ENCODE measurements at places on chromosomes 16 and 17.

DNA sequence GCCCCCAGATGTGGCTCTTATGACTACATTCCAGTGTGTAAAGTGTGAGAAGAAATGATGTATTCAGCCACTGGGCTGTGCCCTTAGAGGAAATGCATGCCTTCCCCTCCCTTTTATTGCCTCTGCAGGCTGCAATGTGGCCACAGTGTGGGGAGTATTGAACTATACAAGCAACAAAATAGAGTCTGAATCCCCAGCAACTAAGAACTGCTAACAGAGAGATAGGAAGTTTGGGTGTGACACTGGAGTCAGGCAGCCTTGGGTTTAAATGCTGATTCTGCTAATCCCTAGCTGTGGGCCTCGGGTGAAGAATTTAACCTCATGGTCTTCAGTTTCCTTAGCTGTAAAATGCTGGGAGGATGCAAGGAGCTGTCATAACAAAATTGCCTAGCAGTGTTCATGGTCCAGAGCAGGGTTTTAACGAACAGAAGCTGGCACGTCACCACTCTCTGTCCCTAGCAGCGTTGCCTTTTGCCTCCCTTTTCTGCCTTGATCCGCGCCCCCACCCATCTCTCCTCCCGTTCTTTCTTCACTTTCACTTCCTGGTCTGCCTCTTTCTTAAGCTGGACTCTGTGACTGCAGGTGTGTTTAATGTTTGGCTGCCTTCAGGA lies 50.3 kb downstream of the KPNA2 start:
- DNase-seq = no peak

- DNase-seq = no peak
These were observed 4.7 kb upstream of the NSMCE1 start for GRCh38 chr16:27273330-27273669.

DNA sequence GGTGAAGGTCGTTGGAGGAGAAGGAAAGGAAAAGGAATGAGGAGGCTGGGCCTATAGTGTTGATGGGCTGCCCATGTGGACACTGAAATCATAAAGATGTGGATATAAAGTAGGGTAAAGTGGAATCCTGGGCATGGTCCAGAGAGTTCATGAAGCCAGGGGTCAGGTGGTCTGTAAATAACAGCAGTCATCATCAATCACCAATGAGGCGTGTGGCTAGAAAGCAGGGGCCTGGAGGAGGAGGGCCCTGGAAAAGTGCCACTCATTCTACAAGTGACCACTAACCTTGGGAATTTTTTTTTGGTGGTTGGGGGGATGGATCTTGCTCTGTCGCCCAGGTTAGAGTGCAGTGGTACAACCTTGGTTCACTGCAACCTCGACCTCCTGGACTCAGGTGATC lies 115.3 kb upstream of the NOL11 start:
- DNase-seq = no peak

GRCh38 chr17:1624650-1625049 lies 4.0 kb downstream of the SLC43A2 start:
- no peak for DNase-seq

GRCh38 chr17:70344386-70345060 lies 175.2 kb downstream of the KCNJ2 start:
- DNase-seq = no peak

DNA sequence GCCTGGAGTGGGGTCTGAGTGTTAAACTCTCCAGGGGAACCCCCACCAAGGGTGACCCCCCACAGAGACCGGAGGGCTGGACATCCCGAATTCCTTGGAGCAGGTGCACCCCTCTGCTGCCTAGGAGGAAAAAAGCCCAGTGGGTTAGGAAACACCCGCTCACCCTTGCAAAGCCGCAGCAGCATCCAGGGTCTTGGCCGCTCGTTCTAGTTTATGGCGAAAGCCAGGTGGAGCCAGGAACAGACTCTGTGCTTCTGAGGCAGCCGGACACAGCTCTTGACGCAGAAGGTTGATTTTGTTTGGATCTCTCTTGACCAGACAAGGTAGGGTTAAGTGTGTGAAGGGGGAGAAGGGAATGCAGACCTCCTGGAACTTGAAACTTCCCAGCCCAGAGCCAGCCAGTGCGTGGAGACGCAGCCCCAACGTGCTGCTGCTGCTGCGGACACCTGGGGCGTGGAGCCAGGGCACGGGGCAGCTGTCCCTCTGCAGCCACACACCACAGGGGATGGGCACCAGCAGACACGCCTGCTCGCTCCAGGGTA lies 154.5 kb downstream of the LAT start:
- DNase-seq = no peak

DNA sequence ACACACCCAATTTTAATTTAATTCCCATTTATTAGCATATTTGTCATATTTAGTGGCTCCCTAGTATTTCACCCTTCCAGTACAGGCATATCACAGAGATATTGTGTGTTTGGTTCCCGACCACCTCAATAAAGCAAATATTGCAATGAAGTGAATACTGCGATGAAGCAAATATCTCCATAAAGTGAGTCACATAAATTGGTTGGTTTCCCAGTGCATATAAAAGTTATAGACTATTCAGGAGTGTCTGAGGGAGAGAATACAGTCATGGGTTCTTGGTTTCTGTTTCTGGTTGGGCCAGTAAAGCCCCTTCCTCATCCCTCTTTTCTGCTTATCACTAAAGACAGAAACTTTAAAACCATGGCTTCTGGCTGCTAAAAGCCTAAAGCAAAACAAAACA lies 295.4 kb upstream of the AXIN2 start:
- no peak for DNase-seq

GRCh38 chr16:4661661-4662060 lies 31.7 kb upstream of the NUDT16L1 start:
- DNase-seq = no peak

DNA sequence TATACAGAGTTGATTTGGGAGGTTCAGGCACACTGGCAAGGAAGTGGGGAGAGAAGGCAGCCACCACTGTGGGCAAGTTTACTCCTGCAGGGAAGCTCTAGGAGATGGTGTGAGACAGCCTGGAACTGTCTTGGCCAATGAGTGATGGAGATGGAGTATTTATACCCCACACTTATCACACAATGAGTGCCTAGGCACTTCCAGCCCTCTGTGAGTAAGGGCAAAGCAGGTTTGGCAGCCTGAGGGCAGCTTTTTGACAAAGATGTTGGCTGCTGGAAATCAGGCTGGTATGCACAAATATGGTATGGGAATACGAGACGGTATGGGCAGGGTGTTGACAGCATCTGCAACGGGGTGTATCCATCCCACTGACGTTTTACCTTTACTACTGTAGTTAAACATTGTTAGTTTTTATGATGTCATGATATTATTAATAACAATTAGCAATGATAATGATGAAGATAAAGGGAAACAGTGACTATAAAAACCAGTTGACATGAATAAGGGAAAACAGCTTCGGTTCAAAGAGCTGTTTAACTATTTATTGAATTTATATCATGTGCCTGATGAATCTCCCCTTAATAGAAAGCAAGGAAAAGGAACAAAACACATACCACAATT lies 149.9 kb downstream of the CDK5R1 start:
- DNase-seq = no peak

DNA sequence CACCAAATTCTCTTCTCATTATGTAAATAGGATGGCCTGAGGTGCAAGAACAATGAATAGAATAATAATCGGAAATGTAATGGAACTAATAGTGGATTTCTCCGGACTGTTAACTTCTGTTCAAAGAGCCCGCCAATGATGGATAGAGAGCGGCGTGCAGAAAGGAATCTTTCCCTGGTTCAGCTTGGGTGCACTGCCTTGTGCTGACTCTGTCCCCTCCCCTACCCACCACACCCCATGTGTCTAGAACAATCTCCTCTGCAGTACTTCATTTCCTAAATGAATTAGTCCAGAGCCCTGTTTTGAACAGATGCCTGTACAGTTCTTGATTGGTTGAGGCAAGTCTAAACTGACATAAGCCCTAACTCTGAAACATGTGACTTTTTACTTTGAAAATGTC lies 125.4 kb downstream of the CDH13 start:
- DNase-seq = no peak

- DNase-seq = no peak
These were observed 2.4 kb downstream of the VEZF1 start for GRCh38 chr17:57985675-57985974.

DNA sequence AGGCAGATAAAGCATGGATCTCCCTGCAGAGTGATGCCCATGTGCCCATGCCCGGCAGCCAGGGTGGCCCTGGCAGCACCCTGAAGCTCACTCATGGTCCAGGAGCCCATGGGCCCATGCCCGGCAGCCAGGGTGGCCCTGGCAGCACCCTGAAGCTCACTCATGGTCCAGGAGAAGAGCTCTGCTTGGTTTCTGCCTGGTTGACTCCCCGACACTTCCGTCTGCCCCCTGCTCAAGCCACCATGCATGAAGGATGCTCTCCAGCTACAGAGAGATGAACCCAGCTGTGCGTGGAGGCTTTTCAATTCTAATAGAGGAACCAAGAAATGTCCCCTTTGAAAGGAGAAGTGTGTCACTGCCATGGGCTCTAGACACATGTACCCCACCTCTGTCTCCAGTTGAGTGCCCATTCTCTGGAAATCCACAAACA lies 8.7 kb downstream of the CCL17 start:
- no peak for DNase-seq

GRCh38 chr17:66850692-66851091 lies 15.8 kb downstream of the CACNG5 start:
- no peak for DNase-seq

DNA sequence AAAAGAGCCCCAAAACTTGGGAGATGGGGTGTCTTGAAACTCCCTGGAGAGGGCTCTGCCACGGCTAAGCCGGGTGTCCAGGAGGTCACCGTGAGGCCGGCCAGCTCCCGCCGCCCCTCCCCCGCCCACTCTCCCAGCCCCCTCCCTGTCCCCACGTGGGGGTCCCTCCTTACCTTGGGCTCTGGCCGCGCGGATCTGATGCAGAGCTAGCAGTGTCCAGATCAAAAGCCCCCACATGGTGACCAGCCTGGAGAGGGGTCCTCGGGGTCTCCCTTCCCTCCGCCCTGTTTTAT lies 447 bp downstream of the SDK2 start:
- no peak for DNase-seq

- DNase-seq = no peak
These were observed 90.4 kb downstream of the IRF8 start for GRCh38 chr16:85989376-85989775.

DNA sequence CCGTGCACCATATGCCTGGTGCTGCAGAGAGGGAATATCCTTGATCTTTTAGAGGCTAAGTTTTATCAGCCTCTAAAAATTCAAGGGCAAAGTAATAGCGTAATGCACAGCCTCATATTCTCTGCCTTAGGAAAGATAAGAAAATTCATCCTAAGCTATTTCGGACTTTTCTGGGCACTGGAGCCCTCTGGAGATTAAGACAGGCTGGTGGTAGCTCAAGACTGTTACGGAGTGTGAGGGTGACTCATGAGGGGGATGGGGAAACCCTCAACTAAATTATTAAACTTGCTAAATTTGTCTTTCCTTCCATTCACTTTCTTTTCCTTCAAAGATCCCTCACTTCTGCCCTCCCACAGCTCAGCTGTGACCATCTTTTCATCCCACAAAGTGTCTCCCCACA lies 73.3 kb downstream of the RPH3AL start:
- no peak for DNase-seq

- DNase-seq = no peak
These were observed 7.9 kb upstream of the TMIGD1 start for GRCh38 chr17:30341703-30342249.

DNA sequence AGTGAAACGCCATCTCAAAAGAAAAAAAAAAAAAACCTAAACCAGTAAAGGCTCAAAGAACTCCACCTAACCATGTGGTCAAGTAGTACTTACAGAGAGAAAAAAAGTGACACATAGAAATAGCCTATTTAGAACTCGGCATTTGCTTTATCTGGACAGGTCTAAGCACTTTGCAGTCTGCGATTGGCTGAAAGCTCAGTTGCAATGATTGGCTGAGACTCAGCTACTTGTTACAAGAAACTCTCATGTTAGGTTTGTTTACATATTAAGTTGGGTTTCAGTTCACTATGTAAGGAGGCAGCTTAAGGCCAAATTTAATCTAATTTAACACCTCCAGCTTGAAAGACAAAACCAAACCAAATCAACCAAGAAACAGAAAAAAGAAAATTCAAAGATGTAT lies 19.1 kb downstream of the ABCC3 start:
- DNase-seq = no peak

DNA sequence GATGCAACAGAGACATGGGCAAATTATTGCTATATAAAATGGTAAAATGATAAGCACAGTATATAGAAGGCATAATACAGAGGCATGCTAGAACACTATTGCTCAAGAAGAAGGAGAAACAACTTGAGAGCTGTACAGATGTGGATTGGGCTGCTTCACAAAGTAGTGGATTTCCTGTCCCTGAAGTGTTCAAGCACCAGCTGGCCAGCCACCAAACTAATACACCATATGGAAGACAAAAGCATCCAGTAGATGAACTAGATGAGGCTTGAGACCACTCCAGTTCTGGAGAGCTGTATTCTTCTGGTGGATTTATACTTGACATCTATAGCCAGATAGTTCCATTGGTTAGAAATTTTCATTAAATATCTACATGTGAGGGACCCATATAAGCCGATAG lies 134.1 kb upstream of the GNAO1 start:
- DNase-seq = no peak

DNA sequence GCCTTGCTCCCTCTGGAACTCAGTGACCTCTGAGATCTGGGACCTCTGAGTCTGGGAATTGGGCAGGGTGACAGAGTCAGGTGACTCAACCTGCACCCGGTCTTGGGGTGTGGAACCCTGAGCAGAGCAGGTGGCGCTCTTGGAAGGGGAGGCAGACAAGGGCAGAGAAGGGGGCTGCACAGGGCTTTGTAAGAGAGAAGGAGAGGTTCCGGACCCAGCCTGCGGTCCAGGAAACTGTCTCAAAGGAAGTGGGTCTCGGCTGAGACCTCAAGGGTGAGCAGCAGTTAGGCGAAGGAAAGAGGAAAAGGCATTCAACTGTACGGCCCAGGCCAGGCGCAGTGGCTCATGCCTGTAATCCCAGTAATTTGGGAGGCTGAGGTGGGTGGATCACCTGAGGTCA lies 10.0 kb upstream of the RIPOR1 start:
- no peak for DNase-seq

DNA sequence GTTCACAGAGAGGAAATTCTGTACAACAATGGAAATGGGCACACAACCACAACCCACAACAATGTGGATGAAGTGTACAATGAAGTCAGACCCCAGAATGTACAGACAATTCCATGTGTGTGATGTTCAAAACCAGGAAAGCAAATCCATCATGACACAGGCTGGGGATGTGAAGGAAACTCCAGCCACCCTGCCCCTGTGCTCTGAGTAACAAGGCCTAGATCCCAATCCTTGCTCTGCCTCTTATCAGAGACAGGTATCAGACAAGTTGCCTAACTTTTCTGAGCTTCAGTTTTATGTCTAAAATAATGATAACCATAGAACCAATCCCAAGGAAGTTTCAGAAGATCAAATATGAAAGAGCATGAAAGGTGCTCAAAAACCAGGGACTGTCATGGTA lies 1.8 kb upstream of the C16orf95 start:
- no peak for DNase-seq

GRCh38 chr17:5794385-5794784 lies 210.1 kb upstream of the NLRP1 start:
- DNase-seq = no peak

GRCh38 chr16:85396879-85397871 lies 215.9 kb upstream of the GSE1 start:
- no peak for DNase-seq

Measured in activated CD4-positive, alpha-beta T cell treated with anti-CD3 and anti-CD28 coated beads for 24 hours (primary cell).